ENCODE measurements at places on chromosomes 16 and 17. TPM values are rescaled to one million over a fixed set of nuclear protein-coding genes. Genes with fewer than 3 reads are reported as not detected.

DNA sequence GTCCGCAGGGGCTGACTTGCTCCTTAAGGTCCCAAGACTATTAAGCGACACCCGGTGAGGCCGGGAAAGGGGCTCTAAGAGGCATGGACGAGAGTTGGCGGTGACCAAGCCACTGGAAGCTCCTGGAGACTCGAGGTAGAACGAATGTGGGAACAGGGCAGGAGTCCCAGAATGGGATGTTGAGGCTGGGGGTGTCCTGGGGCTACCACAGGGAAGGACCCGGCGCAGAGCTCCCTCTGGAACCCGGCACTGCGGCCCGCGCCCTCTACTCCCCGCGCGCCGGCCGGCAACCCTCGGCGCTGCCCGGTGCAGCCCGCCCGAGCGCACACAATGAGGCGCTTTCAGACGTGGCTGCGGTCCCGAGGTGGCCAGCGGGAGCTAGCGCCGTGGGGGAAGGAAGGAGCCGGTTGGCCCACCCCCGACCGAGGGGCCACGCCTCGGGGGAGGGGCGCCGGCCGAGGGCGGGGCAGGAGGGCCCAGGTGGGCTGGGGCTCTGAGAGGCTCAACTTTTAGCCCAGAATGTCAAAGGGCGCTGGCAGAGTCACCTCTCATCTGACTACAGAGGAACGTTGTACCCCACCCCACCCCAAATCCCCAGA lies at the start of gene CHST6:
Gene CHST6 (minus strand): TSS at position 366 of the 599 bp plus-strand sequence. CDS start 15,613 bp downstream, outside the sequence.
- peak; percentile 29 for DNase-seq

GRCh38 chr17:48643697-48644012 lies 17.5 kb upstream of the HOXB9 start:
- no peak for DNase-seq

DNA sequence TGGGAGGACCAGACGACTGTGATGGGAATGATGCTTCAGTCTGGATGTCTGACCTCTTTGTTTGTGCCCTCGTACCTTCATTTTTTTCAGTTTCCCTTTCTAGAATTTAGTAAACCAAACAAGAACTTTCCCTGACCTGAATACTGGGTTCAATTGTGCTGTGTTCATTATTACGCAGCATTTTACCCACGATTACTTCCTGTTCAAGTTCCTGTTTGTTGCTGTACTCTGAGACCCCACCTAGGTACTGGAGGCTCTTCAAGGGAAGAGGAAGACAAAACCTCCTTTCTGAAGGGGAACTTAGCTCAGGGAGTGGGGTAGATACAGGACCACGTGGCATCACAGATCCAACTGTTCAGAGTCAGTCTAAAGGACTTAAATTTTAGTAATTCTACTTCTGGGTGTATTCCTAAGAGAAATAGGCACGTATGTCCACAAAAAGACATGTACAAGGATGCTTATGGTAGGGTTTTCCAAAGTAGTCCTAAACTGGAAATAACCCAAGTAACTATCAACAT lies 9.2 kb upstream of the PRKCB start:
- DNase-seq, result peak; percentile 71

OR3A3 gene
- not detected for polyA plus RNA-seq

DNA sequence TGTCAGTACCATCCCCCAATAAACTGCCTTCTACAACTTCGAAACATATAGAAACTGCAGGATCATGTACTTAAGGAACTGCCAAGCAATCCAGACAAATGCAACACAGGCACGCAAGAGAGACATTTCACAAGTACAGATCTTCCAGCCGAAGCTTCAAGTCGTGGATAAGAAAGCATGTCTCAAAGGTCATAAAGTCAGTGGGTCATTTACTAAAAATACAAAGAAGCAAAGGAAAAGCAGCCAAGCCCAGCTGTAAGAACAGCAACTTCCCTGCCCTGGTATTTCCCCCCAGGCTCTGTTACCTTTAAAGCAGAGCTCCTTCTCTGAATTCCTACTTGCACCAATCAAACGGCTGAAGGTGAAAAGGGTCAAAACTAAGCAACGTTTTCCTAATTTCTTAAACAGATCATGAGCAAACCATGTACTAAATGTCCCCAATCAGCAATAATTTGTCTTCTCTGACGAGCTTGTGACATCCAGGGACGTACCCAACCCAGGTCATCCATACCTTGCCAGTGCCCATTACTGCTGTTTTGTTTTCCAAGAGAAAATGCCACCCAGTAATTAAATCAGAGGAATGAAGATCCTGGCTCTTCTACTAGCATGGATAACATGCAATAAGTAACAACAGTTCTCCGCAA lies 1.7 kb downstream of the AKTIP start:
- no peak for DNase-seq

DNA sequence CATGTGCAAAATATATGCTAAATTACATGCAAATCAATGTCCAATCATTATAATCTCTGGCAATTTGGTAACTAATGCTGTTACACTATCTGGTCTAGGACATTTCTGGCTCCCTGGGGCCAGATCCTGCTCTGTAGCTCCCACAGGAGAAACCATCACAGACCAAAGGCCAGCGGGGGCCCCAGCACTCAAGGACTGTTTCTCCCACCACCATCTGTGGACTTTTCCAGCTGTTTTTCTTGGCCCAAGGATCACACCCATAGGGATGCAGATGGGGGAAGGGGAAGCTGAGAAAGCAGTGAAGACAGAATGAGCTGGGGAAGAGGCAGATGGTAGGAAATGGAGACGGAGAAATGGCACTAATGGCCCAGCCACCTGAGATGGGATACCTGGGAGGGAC lies at the start of gene HIGD1B:
Gene HIGD1B (plus strand): TSS at position 298 of the 400 bp plus-strand sequence. CDS start 270 bp downstream, outside the sequence.
- DNase-seq, result no peak

COG4 gene
- polyA plus RNA-seq, result 41.7 TPM

GRCh38 chr17:78610951-78611511 lies 33.8 kb upstream of the DNAH17 start:
- no peak for DNase-seq

GRCh38 chr16:64364894-64365293 lies 757.0 kb downstream of the CDH11 start:
- no peak for DNase-seq

- no peak for DNase-seq
Measured at GRCh38 chr17:74214484-74215341, 1.3 kb downstream of the TTYH2 start.

MMP2 gene
- polyA plus RNA-seq, result not detected

DNA sequence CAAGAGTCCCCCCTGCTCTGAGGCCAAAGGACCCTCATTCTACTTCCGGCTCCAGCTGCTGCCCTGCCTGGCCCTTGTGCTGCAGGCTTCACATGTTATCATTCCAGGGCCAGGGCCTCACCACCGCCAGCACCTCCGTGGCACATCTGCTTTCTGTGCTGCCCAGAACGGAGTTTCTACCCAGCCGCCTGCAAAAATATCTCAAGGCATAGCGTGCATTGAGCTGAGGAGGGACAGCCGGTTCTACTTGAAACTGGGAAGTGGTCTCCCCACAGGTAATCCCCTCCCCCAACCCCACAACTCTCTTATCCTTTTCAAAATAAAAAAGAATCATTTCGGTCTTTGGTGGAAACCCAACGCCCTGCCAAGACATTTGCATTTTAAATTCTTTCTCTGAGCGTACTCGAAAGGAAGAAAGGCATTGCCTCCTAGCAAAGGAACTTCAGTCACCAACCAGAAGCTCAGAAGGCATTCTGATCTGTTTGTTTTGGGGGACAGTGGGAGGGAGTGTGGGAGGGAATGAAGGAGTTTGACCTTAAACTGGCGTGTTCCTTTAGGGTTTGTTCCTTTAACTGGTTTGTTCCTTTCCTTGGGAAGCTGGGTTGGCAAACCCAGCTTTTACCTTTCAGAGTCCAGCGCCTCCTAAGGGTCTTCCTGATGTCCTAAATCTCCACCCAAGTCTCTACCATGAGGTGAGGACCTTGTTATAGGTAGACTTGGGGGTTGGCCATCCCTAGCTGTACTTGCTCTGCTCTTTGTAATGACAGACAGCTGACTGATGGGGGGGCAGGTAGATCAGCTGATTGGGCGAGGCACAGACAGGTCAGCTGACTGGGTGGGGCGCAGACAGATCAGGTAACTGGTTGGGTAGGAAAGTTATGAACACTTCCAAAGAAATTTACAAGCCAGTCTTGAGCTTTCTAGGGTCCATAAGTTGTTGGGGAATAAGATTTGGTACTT lies 33.4 kb upstream of the PIK3R6 start:
- DNase-seq, result peak; percentile 35

DNA sequence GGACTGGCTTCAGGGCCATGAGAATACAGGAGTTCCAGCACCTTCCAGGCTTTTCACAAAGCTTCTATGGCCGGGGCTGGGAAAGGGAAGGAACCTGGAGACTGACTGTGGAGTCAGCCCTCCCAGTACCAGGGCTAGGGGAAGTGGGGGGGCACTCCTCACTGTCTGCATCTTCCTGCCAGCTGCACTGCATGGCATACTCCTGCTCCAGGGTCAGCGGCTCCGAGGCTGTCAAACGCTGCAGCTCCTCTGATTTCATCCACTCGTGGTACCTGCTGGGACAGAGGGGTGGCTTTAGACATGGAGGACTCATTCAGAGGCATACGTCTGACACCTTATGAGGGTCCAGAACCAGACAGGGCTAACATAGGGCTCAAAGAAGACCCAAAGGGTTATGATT lies 2.7 kb downstream of the NAT9 start:
- no peak for DNase-seq

DNA sequence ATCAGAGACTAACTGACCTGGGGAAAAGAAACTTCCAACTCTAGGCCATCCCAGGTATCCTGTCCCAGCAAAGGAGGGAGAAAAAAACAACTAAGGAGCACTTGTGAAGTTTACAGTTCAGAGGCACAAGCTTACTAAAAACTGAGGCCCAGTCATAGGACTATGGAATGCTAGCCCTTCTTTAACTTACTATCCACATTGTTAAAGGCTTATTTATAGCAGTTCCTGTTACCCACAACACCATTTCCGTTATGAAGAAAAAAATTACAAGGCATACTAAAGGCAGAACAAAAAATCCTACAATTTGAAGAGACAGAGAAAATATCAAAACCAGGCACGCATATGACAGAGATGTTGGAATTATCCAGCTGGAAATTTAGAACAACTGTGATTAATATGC lies 159.1 kb downstream of the CDH11 start:
- DNase-seq, result no peak

DNA sequence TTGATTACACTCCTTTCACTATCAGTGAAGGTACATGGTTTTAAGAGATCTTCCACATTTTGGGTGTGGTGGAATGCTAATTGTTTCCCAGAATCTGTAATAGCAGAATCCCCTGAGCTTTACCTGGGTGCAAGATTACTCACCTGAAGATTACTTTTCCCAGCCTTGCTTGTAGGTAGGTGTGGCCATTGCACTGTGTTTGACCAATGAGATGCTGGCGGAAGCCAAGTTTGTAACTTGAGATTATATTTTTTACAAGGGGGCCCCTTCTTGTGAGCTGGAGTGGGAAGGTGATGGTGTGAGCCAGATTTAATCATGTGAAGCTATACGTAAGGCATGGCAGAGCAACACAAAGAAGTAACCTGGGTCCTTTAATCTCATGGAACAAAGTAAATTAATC lies 294.3 kb downstream of the TOX3 start:
- no peak for DNase-seq

DNA sequence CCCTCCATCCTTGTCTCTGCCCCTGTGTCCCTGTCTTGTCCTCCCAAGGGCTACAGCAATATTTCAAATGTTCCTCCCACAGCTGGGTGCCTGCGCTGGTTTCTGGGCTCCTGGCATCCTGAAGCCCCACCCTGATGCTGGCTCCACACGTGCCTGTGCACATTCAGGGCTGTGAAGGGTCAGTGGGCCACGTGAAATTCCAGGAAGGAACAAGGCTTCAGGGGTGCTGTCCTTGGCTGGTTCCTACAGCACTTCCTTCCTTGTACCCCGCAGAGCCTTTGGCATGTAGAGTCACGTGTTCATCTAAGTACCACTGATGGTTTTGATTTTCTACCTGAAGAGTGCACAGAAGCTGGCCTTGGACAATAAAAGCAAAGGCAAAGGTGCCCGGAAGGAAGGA lies 57.7 kb upstream of the NLK start:
- DNase-seq, result no peak

ZACN gene
- not detected for polyA plus RNA-seq

DVL2 gene
- 33.1 TPM for polyA plus RNA-seq

KRT12 gene
- not detected for polyA plus RNA-seq

- peak; percentile 57 for DNase-seq
Measured at GRCh38 chr16:83842756-83843507, 35.2 kb downstream of the HSBP1 start.

DNA sequence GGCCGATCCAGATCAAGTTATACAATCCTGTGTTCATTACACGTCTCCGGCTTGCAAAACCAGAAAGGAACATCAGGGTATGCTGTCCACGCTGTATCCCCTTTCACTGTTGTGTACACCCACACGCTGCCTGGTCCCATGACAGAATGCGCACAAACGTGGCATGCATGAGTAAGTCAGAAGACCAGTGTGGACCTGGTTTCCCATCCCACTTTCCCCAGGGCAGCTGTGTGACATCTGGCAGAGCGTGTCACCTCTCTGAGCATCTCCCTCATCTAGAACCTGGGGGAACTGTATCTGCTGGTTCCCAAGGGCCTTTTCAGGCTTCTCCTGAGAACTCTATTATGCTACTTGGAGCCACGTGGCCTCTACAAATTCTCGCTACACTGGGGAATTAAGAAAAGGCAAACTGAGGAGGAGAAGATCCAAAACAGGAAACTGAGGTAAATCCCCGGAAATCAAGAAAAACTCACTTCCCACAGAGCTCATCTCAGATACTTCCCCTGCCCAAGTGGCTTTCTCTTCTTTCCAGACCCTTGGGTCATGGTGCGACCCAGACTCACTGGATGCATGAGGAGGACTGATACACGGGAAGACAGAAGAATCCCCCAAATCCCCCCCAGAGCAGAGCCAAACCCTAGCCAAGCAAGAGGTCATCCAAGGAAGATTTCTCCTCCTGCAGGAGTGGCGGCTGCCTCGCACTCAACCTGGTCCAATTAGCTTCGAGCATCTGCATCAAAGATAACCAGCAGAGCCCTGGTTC lies 139.3 kb downstream of the GAS7 start:
- no peak for DNase-seq

- peak; percentile 25 for DNase-seq
Measured at GRCh38 chr16:50666658-50667496, 14.2 kb downstream of the SNX20 start.

DNA sequence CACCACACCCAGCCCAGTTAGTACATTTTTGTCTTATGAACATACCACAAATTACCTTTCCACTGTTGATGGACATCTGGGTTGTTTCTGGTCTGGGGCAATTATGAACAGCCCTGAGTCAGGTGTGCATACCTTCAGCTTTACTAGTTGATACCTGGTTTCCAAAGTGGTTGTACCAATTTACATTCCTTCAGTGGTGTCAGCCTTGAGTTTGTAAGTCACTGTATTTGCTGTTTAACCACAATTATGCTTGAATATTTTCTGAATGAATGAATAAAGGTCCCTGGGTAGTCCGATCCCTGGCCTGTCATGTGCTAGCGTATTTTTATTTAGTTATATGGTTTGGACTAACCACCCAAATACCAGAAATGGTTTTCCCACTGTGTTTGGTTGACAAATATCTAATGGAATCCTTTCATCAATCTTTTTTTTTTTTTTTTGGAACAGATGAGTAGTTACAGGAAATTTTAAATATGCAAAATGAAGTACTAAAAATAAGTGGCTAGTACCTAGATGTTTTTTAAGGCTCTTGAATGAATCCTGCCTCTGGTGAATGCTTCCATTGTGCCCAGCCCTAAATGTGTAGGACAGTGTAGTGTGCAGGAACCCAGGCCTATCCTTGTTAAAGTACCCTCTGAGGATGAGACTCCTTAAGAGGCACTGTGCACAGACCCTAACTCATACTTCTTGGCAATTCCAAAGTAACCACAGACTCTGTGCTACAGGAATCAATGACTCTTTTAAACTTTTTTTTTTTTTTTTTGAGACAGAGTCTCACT lies 3.7 kb downstream of the DUSP14 start:
- no peak for DNase-seq

CES3 gene
- 0.66 TPM for polyA plus RNA-seq

Measured in naive B cell (primary cell).